Caki2 (cell line): ENCODE measurements at places on chromosomes 6 and 20. TPM values are rescaled to one million over a fixed set of nuclear protein-coding genes. Genes with fewer than 3 reads are reported as not detected.
A peak's percentile ranks its signal among the peaks of the same experiment; 100 is the strongest.

GRCh38 chr20:37278966-37279590 lies 10.4 kb upstream of the MANBAL start:
- no peak for DNase-seq

DNA sequence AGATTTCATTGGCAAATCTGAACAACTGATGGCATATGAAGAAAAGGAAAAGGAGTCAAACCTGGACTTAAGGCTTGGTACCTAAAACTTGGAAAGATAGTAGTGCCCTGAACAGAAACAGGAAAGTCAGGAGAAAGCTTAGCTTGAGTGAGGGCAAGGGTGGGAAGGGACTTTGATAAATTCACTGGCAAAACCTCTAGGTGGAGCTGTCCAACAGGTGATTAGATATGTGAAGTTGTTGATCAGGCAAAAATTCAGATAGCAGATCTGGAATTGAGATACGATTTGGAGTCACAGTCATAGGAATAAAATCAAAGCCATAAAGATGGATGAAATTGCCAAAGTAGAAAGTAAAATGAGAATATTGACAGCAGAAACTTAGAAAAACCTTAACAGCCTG lies 16.1 kb upstream of the ZNF292 start:
- peak; percentile 35 for DNase-seq

- no peak for DNase-seq
These were observed 147.8 kb downstream of the PHACTR3 start for GRCh38 chr20:59752101-59752586.

GRCh38 chr6:138654715-138655634 lies 118.6 kb upstream of the CCDC28A start:
- DNase-seq: no peak

DNA sequence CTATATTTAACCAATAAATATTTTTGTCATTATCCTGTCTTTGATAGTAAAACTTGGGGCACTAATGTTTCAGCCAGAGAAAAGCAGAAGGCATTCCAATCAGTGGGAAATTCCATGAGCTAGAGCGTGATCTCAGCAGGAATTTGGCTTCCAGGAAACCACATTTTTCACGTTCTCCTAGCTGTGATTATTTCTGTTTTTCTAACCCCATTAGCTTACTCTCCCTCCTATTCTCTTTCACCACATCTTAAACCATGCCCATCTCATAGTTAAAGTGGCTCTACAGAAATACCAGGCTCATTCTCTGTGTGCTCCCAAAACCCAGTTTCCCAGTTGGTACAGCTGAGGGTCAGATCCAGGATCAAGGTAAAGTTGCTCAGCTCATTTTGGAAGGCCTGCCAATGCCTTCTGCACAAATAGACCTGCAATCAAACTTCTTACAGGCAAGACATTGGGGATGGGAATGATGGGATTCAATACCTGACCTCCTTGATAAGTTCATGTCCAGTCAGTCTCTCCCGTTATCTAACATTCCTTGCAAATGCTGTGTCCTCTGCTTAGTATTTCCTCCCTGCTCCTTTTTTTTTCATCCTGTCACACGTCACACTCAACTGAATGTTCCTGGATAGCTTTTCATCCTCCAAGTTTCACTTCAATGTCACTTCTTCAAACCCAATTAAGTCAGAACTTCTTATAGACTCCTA lies 33.1 kb upstream of the TMEM30A start:
- peak; percentile 43 for DNase-seq

- no peak for DNase-seq
These were observed 37.8 kb downstream of the RAB44 start for GRCh38 chr6:36735110-36736071.

- DNase-seq: peak; percentile 48
These were observed 982 bp downstream of the HECA start for GRCh38 chr6:139135578-139136545.

- DNase-seq: no peak
These were observed 10.3 kb downstream of the MTO1 start for GRCh38 chr6:73471686-73472290.

DNA sequence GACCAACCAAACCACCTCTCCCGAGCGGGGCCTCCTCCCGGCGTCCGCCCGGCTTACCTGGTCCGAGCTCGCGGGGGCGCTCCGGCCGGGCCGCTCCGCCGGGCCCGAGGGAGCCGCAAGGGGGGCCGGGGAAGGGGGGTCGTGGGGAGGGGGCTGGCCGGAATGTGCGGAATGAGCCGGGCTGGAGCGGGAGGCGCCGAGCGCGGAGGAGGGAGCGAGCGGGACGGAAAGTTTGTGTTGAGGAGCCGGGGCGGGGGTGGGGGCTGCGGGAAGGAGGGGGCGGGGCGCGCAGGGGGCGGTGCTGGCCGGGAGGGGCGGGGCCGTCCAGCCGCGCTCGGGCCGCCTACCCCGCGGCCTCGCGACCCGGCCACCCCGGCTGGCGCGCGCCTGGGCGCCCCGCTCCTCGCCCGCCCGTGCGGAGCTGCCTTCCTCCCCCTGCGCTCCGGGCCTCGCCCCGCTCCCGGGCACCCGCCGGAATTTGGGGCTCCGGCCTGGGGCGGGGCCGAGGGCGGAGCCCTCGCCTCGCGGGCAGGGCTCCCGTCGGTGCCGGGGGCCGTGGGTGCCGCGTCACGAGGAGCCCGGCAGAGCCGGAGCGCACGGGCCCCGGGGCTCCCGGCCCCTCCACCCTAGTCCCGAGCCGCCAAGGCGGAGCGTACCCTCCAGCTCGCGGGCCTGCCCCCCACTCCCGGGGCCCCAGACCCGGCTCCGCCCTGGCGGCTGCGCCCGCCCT lies at the start of gene TEAD3:
TSS of gene TEAD3 (minus strand) at position 239 of the 730 bp plus-strand sequence.
- DNase-seq: peak; percentile 48

DNA sequence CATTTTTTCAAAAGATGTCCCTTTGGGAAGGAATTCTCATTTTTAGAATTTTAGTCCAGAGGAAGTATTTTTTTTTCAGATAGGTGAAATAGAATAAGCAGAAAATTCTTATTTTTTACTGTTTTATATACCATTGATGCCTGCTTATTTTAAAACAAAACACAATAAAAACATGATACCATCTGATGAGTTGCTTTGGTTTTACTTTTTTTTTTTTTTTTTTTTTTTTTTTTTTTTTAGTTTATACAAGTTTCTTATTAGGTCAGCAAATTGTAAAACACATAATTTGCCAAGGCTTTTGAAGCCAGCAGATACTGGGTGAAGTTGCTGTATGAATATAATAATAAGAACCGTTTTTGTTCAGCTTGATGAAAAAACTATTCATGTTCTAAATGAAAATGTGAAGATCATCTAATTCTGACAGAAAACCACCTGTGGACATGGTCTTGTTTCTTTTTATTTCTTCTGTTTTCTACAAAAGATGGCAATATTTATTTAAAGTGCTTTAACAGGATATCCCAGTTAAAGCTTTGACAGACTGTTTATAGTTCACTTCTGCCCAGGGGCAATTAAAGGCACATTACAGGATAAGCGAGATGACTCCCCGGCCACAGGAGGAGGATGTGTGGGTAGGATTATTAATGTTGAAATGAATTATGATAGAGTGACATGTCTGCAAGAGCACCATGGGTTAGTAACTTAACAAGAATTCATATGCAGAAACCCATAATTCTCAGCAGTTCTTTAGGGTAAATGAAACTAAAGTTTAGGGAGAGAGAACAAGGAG lies 31.1 kb downstream of the MYB start:
- DNase-seq: no peak

DNA sequence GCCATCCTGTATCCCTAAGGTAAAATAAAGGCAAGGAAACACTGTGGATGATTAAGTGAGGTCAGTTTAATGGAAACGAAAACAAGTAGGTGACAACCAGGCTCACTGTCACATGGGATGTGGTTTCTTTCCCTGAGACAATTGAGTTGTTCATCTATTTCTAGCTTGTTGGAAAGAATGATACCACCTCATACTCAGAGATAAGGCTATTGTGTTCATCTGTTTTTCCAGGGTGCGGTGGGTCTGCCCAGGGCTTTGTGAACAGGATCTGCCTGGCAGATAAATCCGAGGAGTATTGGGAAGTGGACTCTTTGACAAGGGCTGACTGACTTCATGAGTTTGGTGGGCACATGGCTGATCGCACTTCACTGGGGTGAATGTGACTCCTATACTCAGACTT lies 80.8 kb upstream of the TIAM2 start:
- DNase-seq: no peak

- DNase-seq: no peak
These were observed 23.3 kb upstream of the MYT1 start for GRCh38 chr20:64140956-64141355.

GRCh38 chr20:17995967-17996819 lies 27.4 kb downstream of the MGME1 start:
- DNase-seq: peak; percentile 43

- DNase-seq: no peak
These were observed 27.4 kb downstream of the TBC1D7 start for GRCh38 chr6:13300643-13301590.

DNA sequence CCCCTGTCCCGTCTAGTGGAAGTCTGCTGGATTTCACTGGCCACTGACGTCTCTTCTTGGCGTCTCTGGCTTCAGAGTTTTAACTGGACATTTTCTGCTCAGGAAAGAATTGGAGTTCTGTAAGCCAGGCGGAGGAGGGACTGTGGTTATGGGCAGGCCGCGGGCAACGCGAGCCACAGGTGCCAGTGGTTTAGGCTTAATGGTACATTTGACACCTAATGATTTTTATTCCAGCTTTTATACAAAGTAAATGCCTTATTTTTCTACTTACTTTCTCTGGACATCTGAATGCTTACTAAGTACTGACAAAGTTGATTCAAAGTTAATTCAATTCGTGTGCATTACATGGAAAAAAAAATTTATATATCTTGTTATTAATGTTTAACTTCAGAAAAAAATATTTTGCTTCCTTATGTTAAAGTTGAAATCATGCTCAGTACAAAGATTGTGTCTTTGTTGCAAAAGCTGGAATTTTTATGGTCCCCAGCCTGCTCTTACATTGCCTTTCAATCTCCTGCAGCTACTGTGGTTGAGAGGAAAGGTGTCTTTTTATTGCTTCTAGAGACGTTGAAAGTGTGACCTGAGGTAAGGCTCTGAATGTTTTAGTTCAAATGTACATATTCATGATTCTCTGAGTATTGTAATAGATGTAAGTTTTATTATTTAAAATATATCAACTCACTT lies 231.0 kb downstream of the SMOC2 start:
- no peak for DNase-seq

GRCh38 chr6:25691894-25692293 lies 39.9 kb downstream of the SCGN start:
- DNase-seq: no peak

DNA sequence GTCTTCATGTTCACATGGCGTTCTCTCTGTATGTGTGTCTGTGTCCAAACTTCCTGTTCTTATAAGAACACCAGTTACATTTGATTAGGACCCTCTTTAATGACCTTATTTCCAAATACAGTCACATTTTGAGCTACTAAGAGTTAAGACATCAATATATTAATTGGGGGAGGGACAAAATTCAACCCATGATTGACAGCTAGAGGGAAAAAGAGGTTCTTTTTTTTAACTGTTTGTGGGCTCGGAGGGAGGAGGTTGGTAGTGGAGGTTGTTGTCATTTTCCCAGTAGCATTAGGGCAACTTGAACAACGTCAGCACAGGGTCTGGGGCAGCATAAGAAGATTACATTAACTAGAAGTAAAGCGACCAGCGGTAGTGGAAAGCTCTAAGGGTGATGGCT lies 2.3 kb upstream of the GMDS start:
- DNase-seq: no peak

- no peak for DNase-seq
These were observed 11.7 kb downstream of the EPM2A start for GRCh38 chr6:145723646-145724045.

DNA sequence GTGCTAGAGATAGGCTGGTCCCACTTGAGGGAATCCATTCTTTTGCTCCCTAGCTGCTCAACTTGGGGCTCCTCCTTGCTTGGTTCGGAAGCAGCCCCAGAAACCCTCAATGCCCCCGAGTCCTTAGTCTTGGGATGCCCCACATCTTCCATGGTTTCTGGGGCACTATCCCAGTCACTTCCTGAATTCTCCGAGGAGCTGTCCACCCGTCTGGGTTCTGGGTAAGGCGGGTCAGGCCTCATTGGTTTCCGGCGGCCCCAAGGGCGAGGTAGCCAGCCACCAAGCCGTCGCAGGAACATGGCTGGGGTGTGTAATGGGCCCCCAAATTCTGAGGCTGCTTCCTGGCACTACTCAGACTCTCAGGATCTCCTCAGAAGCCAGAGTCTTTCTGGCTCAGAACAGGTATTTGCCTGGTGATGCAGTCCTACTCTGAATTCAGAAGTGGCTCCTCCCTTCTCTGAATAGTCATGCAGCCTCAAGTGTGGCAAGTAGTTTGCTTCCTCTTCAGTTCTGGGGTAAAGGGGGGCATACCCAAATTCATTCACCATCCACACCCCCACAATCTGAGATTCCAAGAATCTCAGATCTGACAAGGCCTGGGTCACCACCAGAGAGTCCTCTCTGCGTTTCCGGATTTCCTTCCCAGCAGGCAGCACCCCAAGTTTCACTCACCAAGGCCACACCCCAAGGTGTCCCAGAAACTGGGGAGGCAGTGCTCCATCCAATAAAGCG lies 763 bp downstream of the C6orf47 start:
- no peak for DNase-seq

DNA sequence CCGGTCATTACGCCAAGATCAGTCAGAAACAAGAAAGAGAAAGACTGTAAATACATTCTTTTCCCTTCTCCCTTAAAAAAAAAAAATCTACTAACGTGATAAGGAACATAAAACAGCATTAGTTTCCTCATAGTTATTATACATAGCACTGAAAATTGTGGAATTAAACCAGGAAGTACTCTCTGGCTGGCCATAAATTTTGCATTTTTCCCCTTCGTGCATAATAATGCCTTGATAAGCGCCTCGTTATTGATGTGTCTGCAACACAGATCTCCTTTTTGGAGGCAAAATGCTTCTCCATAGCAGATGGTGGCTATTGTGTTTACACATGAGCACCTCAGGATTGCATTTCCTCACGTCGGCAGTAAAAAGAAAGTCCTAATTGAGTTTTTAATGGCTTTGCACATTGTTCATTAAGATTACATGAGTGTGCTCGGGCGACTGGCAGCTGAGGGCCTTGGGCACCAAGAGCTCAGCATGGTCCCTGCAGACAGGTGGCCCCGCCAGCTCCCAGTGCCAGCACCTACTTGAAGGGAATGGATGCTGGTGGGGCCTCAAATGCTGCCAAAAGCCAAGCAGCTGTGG lies 394.5 kb downstream of the PTPRT start:
- no peak for DNase-seq

DNA sequence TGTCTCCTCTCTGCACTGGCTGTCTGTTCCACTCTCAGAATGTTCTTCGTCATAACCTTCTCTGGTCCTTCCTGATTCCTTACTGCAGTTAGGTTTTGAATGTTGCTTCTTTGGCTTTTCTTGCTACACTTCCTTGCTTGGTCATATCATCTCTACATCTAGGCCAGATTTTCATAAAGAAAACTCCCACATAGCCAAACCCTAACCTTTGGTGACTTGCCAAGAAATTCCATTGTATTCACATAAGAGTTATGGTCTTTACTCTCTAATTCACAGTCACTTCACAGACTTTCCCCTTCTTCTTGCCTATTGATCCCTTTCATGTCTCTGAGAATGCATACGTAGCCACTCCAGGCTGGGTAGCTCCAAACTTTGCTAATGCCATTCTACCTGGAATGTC lies 41.9 kb upstream of the SIM1 start:
- DNase-seq: no peak

Gene PI3
- not detected in 2 replicates for total RNA-seq

Gene HDGFL1
- total RNA-seq: not detected in 2 replicates

Gene SEMG2
- total RNA-seq: not detected in 2 replicates

Gene WFDC9
- not detected in 2 replicates for total RNA-seq

Gene ASIP
- not detected in 2 replicates for total RNA-seq

Gene ANKRD66
- not detected in 2 replicates for total RNA-seq

Gene TSHZ2
- total RNA-seq: 0.23 and 4.1 TPM in 2 replicates

Gene DNAH8
- total RNA-seq: not detected in 2 replicates

Gene IP6K3
- total RNA-seq: 0.07 and 0.12 TPM in 2 replicates

Gene JARID2
- 4.8 and 4.9 TPM in 2 replicates for total RNA-seq

Gene LRFN2
- not detected in 2 replicates for total RNA-seq

Gene CLPSL2
- not detected in 2 replicates for total RNA-seq

Gene AAR2
- 40.3 and 45.1 TPM in 2 replicates for total RNA-seq
